Progenitor cell of endocrine pancreas (in vitro differentiated cells): ENCODE measurements at places on chromosomes 2 and 18. TPM values are rescaled to one million over a fixed set of nuclear protein-coding genes. Genes with fewer than 3 reads are reported as not detected.
A peak's percentile ranks its signal among the peaks of the same experiment; 100 is the strongest.

- DNase-seq: peak; percentile 15
- no peaks in the 10 kb centered on the region for H3K36me3 ChIP-seq
- peak overlapping the region; percentile 35 for H3K4me3 ChIP-seq
- no peak overlapping the region for H3K27ac ChIP-seq
- H3K27me3 ChIP-seq: peaks cover 89% of the 10 kb centered on the region
Measured at GRCh38 chr2:44802777-44803424, 138.6 kb upstream of the SIX3 start.

GRCh38 chr2:604385-604784 lies 72.8 kb downstream of the TMEM18 start:
- DNase-seq: no peak
- no peaks in the 10 kb centered on the region for H3K4me1 ChIP-seq
- H3K27ac ChIP-seq: no peak overlapping the region
- H3K4me3 ChIP-seq: no peak overlapping the region

DNA sequence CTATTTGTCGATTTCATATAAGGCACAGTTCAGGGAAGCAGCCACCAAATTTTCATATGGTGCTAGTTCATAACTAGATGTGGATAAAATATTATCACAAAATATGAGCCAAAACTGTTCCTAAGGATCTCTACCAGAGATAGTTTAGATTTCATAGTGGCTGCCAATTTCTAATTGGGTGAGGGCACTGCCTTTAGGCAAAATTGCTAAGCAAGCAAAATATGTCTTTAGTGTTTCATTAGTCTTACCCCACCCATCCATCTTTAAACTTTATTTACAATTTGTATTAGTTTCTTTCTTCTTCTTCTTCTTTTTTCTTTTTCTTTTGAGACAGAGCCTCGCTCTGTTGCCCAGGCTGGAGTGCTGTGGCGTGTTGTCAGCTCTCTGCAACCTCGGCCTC lies 77.1 kb upstream of the SLC4A10 start:
- H3K27ac ChIP-seq: no peak overlapping the region
- H3K4me3 ChIP-seq: no peak overlapping the region
- no peak for DNase-seq

GRCh38 chr2:14524803-14525080 lies 107.8 kb upstream of the LRATD1 start:
- no peaks in the 10 kb centered on the region for H3K36me3 ChIP-seq
- H3K4me3 ChIP-seq: no peak overlapping the region
- no peaks in the 10 kb centered on the region for H3K27me3 ChIP-seq
- no peak for DNase-seq

DNA sequence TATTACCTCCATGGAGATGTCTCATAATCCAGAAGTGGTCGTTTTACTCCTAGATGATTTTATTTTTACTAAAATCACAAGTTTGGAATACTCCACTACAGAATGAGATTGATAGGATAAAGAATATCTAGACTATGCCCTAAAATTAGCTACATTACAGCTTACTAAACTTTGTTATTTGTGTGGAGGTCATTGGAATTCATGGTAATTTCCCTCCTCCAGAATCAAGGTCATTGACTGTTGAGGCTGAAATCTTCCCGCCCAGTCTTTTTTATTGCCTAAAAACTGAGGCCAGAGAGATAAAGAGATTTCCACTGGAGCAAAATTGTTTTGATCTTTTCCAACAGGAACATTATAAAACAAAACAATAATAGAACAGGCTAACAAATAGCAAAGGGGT lies 35.0 kb downstream of the ITGB6 start:
- peaks cover 35% of the 10 kb centered on the region for H3K4me1 ChIP-seq
- no peak for DNase-seq
- no peaks in the 10 kb centered on the region for H3K36me3 ChIP-seq
- no peak overlapping the region for H3K4me3 ChIP-seq

DNA sequence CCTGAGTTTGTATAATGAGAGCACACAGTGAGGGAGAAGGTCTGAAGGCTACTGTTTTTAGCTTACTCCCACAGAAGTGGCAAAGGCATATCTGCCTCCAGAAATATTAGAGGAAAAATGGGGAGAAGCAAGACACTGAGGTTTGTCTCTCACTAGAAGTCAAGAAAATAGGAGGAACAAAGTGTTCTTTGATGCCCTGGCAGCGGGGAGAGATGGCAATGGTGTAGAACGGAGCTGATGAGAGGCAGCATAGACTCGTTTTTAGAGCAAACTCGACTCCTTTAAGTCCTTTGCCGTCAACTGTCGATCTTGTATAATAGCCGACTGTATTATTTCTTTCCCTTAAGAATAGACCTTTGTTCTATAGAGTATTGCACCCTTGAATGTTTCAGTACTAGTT lies 73.8 kb downstream of the ANKRD44 start:
- H3K4me1 ChIP-seq: no peaks in the 10 kb centered on the region
- DNase-seq: no peak
- H3K27me3 ChIP-seq: no peaks in the 10 kb centered on the region
- H3K4me3 ChIP-seq: no peak overlapping the region

- no peak overlapping the region for H3K27ac ChIP-seq
- no peak overlapping the region for H3K4me3 ChIP-seq
- H3K36me3 ChIP-seq: no peaks in the 10 kb centered on the region
Measured at GRCh38 chr18:3914833-3915610, 465.1 kb downstream of the TGIF1 start.

GRCh38 chr2:132979339-132980093 lies 309.5 kb upstream of the LYPD1 start:
- no peak overlapping the region for H3K27ac ChIP-seq
- no peak for DNase-seq
- H3K4me1 ChIP-seq: peaks cover 7% of the 10 kb centered on the region
- H3K36me3 ChIP-seq: no peaks in the 10 kb centered on the region
- peaks cover 2% of the 10 kb centered on the region for H3K27me3 ChIP-seq

GRCh38 chr2:195646424-195646823 lies 10.6 kb upstream of the SLC39A10 start:
- peak overlapping the region; percentile 78 for H3K27ac ChIP-seq
- H3K4me3 ChIP-seq: no peak overlapping the region
- no peaks in the 10 kb centered on the region for H3K36me3 ChIP-seq
- H3K27me3 ChIP-seq: no peaks in the 10 kb centered on the region

GRCh38 chr2:135037831-135038230 lies 9.4 kb downstream of the MAP3K19 start:
- H3K27me3 ChIP-seq: no peaks in the 10 kb centered on the region
- H3K4me3 ChIP-seq: no peak overlapping the region
- H3K36me3 ChIP-seq: no peaks in the 10 kb centered on the region
- H3K4me1 ChIP-seq: no peaks in the 10 kb centered on the region
- DNase-seq: no peak
- H3K27ac ChIP-seq: no peak overlapping the region

GRCh38 chr2:113867571-113867970 lies 22.3 kb upstream of the ACTR3 start:
- peaks cover 4% of the 10 kb centered on the region for H3K4me1 ChIP-seq
- no peaks in the 10 kb centered on the region for H3K36me3 ChIP-seq
- DNase-seq: no peak
- no peak overlapping the region for H3K4me3 ChIP-seq
- peaks cover 2% of the 10 kb centered on the region for H3K27me3 ChIP-seq
- no peak overlapping the region for H3K27ac ChIP-seq

DNA sequence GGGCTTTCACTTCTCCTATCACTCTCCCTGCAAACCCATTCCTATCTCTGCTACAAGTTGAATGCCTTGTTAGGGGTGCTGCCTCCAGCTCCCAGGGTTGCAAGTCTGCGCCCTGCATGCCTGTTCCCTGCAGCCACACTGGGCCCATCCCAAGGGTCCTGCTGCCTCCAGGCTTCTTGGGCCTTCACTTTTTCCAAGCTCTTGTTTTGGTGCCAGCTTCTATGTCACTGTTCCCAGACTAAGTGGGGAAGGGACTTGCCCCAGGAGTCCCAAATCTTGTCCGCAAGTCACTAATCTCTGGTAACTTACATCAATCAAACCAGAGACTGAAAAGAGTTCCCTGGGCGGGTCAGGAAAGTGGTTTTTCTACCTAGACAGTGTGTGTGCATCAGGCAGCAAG lies 65.4 kb downstream of the ZCCHC2 start:
- H3K36me3 ChIP-seq: peaks cover 8% of the 10 kb centered on the region
- no peak overlapping the region for H3K27ac ChIP-seq
- peaks cover 8% of the 10 kb centered on the region for H3K4me1 ChIP-seq
- no peaks in the 10 kb centered on the region for H3K27me3 ChIP-seq

GRCh38 chr18:45820106-45820745 lies 5.2 kb upstream of the SIGLEC15 start:
- peaks cover 3% of the 10 kb centered on the region for H3K4me1 ChIP-seq
- H3K27ac ChIP-seq: peak overlapping the region; percentile 58
- DNase-seq: no peak
- H3K4me3 ChIP-seq: no peak overlapping the region
- no peaks in the 10 kb centered on the region for H3K27me3 ChIP-seq
- H3K36me3 ChIP-seq: no peaks in the 10 kb centered on the region

DNA sequence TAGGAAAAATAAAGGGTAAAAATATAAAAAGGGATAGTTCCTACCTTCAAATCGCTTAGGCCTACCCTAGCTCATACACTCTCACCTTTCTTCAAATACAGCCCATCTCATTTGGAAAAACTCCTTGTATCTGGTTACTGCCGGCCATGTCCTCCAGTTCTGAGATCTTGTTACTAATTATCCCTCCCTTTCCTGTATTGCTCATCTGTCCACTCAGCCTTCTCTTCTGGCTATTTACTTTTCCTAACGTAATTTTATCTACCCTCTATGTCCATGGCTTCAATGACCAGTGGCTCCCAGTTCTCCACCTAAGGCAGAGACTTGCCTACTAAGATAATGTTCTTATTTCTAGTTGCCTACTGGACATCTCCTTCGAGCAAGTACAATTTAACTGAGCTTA lies 342.9 kb upstream of the ACVR2A start:
- peaks cover 10% of the 10 kb centered on the region for H3K4me1 ChIP-seq
- no peak overlapping the region for H3K4me3 ChIP-seq
- H3K36me3 ChIP-seq: no peaks in the 10 kb centered on the region
- peaks cover 62% of the 10 kb centered on the region for H3K27me3 ChIP-seq
- DNase-seq: no peak
- no peak overlapping the region for H3K27ac ChIP-seq

DNA sequence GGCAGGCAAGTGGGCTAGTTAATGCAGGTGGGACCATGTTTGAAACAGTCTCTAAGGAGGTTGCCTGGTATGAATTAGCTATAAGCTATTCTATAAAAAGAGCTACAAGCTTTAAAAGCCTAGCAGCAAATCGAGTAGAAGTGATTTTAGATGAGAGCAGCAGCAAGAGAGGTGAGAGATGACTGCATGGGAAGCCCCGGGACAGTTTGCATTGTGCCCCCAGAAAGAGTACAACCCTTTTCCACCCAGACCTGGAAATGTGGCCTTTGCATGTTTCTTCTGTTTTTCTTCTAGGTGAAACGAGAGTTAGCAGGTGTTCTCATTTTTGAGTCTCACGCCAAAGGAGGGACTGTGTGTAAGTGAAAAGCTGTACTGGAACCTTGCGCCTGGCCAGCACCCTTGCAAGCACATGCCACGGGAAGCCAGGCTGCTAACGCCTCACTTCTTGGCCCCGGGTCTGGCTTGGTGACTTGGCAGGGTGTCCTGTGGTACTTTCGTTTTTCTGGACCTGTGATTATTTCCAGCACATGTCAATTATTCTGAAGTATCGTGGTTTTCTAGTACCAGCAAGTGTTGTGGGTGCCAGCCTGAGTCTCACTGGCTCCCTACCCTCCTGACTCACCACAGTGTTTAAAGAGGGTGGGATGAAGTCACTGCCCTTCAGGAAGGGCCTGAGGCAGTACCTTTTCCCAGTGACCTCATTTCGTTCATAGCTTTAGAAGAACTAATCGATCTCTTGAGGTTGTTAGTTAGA lies 90.3 kb upstream of the MAP3K20 start:
- no peak for DNase-seq
- H3K27ac ChIP-seq: no peak overlapping the region
- H3K27me3 ChIP-seq: peaks cover under 1% of the 10 kb centered on the region
- H3K4me3 ChIP-seq: no peak overlapping the region
- no peaks in the 10 kb centered on the region for H3K36me3 ChIP-seq
- peaks cover 4% of the 10 kb centered on the region for H3K4me1 ChIP-seq

DNA sequence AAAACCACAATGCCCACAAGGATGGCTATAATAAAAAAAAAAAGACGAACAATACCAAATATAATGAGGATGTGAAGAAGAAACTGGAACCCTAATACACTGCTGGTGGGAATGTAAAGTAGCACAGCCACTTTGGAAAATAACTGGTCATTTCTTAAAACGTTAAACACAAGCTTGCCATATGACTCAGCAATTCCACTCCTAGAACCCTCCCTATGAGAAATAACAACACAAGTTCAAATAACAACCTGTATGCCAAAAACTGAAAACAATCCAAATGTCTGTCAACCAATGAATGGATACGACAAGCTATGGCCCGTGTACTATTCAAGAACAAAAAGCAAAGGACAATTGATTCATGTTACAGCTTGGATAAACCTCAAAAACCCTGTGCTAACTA lies 7.0 kb upstream of the ALPK2 start:
- peaks cover 19% of the 10 kb centered on the region for H3K27me3 ChIP-seq
- no peak for DNase-seq
- H3K36me3 ChIP-seq: no peaks in the 10 kb centered on the region
- H3K27ac ChIP-seq: no peak overlapping the region

DNA sequence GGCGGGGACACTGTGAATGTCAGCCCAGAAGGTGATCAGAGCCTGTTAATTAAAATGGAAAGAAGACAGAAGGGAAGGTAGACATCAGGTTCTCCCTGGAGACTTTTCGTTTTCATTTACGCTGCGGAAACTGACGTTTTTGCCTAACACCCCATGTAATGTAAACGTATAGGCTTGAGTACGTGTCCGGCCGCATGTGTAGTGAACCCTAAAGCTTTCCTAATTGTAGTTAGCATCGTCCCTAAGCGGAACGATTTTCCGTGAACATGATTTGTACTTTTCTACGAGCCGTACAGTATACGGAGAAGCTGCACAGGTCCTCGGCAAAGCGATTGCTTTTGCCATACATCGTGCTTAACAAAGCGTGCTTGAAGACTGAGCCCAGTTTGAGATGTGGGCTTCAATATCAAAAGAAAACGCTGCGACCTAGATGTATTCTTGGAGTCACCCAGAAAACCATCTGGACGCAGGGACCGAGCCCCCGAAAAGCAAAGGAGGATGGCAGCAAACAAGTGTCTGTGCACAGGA lies 284 bp downstream of the TIMM21 start:
- peaks cover 18% of the 10 kb centered on the region for H3K4me1 ChIP-seq
- peaks cover 2% of the 10 kb centered on the region for H3K27me3 ChIP-seq
- H3K36me3 ChIP-seq: no peaks in the 10 kb centered on the region
- DNase-seq: no peak
- H3K4me3 ChIP-seq: peak overlapping the region; percentile 95

- no peak overlapping the region for H3K4me3 ChIP-seq
- DNase-seq: no peak
- H3K4me1 ChIP-seq: no peaks in the 10 kb centered on the region
- no peaks in the 10 kb centered on the region for H3K36me3 ChIP-seq
Measured at GRCh38 chr2:161980976-161981375, 93.0 kb downstream of the DPP4 start.

- DNase-seq: no peak
- peaks cover 7% of the 10 kb centered on the region for H3K4me1 ChIP-seq
- H3K27ac ChIP-seq: no peak overlapping the region
- no peak overlapping the region for H3K4me3 ChIP-seq
- H3K27me3 ChIP-seq: no peaks in the 10 kb centered on the region
Measured at GRCh38 chr2:191197096-191197495, 46.3 kb upstream of the STAT4 start.

- H3K27me3 ChIP-seq: no peaks in the 10 kb centered on the region
- no peak overlapping the region for H3K4me3 ChIP-seq
- DNase-seq: no peak
- H3K27ac ChIP-seq: peak overlapping the region; percentile 97
- peaks cover 14% of the 10 kb centered on the region for H3K4me1 ChIP-seq
Measured at GRCh38 chr2:86703704-86704361, 16.3 kb upstream of the RMND5A start.

OTOS gene
- not detected in 2 replicates for total RNA-seq

SIX3 gene
- not detected in 2 replicates for total RNA-seq

CD207 gene
- not detected in 2 replicates for total RNA-seq

STARD6 gene
- not detected in 2 replicates for total RNA-seq

CCDC178 gene
- total RNA-seq: 0.60 TPM in 1 of 2 replicates, not detected in the other
